ENCODE measurements at places on chromosomes 7 and 10.
A peak's percentile ranks its signal among the peaks of the same experiment; 100 is the strongest.

DNA sequence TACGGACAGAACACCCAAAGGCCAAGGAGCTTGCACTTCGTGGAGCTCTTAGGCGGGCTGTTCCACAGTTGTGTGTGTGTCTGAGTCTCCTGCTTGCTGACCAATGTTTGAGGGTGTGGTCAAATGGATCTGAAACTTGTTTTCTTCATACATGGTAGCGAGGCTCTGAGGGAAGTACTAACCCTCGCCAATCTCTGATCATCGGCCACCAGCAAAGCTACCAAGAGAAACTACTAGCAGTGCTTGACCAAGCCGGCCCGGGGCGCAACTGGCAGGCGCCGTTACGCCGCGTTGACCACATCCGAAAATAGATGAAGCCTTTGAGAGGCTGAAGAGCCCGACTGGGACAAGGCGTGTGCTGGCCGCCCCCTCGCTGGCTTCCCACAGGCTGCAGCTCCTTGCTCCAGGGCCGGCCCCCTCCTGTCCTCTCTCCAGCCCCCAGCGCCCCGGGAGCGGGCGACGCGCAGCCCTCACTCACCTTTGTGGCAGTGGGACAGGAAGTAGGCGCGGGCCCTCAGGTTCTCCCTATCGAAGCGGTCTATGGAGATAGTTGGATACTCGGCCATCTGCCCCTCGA, 384 bp downstream of the DCLRE1C start:
- peak; percentile 14 for DNase-seq

DNA sequence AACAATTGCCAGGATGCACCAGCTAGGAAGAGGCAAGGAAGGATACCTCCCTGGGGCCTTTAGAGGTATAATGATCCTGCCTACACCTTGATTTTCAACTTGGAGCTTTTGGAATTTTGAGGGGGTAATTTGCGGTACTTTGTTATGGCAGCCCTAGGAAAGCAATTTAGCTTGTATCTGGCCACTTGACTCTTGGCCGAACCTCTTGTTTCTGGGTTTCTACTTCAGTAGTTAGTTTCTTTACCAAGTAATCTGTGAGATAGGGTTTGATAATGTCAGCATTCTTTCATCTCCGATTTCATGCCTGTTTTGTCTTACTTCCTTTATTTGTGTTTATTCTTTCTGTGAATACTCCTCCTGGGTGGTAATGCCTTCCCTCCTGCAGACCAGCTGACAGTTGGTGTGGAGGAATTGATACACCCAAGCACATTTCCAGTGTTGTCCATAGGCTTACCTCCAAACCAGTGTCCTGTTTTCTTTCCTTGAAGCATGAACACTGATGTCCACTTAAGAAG, 163.7 kb downstream of the SND1 start:
- no peak for DNase-seq

DNA sequence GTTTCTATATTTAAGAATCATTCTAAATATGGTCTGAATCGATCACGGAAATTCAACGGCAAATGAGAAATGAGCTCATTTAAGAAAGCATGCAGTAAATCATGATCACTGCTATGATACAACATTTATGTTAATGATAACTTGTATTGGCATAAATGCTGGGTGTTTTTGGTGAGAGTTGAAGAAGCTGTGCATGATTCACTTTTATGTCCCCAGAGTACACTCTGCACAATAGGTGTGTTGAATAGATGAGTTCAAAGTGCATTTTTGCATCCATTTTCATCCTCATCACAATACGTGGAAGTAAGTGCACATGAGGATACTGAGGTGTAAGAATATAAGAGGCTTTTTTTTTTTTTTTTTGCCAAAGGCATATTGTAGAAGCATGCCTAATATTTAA, 169.3 kb downstream of the PPP1R17 start:
- no peak for DNase-seq

GRCh38 chr7:94041529-94041928, 37.4 kb upstream of the BET1 start:
- no peak for DNase-seq

GRCh38 chr7:157347217-157347904, 10.6 kb downstream of the DNAJB6 start:
- no peak for DNase-seq

GRCh38 chr7:50921114-50921813, 138.6 kb upstream of the GRB10 start:
- DNase-seq: peak; percentile 36

DNA sequence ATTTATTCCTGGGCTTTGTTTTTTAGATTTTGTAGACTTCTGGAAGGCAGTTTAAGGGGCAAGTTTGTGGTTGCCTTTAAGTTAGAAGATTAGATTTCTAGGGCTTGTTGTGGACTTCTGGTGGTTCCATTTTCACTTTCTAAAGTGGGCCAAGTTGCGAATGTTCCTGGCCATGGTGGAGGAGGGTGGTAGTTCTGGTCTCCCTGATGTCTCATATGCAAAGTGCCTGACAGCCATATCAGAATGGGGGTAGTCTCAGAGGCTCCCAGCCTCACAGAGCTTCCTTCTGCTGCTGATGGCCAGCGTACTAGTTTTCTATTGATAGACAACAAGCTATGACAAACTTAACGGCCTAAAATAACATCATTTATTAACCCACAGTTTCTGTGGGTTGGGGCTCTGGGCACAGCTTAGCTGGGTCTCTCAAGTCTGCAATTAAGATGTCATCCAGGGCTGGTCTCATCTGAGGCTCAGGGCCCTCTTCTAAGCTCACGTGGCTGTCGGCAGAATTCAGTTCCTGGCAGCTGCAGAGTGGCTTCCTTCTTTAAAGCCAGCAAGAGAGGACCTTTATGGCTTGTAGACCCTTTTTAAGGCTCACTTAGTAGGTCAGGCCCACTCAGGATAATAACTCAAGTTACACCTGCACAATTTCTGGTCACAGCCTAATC, 44.8 kb downstream of the BMPER start:
- DNase-seq: no peak

DNA sequence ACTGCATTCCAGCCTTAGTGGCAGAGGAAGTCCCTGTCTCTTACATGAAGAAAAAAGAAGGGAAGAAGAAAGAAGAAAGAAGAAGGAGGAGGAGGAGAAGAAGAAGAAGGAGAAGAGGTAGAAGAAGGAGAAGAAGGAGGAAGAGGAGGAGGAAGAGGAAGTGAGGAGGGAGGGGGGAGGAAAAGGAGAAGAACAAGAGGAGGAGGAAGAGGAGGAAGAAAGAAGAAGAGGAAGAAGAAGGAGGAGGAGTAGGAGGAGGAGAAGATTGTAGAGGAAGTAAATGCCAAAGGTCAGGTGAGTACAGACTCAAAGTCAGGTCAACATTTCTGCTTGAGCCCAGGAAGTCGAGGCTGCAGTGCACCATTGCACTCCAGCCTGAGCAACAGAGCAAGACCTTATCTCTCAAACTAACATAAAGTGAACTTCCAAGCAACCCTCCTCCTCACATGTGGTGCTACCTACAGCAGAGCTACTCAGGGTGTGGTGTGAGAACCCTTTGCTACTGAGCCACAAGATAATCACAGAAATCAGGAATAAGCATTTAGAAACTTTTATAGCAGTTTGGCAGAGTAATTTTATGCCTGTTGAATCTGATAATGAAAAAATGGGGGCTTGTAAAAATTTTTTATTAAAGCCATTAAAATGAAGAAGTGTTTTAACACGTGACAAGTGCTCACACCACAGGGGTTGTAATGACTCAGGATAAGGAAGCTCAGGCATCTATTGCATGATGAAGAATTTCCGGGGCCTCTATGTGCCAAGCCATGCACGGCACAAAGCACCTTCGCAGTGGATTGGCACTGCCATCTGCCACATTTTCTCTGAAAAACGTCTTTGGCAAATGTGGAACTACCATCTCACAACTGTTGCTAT, 224.9 kb upstream of the AUTS2 start:
- no peak for DNase-seq

GRCh38 chr7:41065663-41066062, 637.2 kb downstream of the INHBA start:
- no peak for DNase-seq

DNA sequence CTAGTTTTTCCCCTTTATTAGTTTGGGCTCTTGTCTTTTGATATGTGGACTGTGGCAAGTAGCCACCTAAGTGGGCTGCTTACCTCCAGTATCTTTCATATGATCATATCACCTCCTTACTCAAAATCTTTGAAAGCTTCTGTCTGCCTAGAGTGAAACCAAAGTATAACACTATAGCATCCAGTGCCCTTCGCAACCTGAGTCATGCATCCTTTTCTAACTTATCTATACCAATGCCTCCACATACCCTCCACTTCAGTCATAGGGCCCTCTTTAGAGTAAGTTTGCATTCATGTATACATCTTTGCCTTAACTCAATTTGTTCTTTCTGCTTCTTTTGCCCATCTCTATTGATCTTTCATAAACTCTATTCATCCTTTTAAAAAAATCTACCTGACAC, 15.7 kb upstream of the MACC1 start:
- no peak for DNase-seq

GRCh38 chr7:28481091-28481926, 69.0 kb downstream of the CREB5 start:
- no peak for DNase-seq

DNA sequence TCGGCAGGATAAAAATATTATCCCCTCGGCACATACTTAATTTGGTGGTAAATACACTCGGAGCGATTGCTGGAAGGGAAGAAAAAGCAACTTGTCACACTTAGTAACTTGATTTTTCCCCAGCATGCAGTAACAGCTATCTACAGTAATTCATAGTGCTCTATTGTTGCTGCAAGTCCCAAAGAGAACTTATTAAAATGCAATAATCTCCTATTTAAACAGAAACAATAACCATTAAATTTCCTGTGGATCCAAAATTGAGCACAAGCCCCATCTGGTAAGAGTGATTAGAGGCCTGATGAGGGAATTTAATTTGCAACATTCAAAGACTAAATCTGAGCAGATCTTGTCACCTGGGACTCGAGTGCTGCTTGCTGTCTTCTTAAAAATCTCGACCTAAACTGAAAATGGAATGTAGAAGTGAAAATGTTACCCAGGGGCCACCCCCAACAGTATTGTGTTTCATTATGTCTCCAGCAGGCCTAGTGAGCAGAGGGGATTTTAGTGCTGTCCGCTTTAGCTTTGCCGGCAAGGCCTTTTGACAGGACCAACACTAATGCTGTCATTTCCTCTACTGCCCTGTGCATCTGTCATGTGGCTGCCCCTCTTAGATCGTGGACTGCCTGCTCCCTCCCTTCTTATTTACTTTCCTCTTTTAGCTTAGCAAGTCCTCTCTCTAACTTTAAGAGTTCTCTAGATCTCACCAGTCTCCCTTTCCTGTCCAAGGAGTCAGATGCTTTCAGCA, 639.7 kb downstream of the AUTS2 start:
- no peak for DNase-seq

DNA sequence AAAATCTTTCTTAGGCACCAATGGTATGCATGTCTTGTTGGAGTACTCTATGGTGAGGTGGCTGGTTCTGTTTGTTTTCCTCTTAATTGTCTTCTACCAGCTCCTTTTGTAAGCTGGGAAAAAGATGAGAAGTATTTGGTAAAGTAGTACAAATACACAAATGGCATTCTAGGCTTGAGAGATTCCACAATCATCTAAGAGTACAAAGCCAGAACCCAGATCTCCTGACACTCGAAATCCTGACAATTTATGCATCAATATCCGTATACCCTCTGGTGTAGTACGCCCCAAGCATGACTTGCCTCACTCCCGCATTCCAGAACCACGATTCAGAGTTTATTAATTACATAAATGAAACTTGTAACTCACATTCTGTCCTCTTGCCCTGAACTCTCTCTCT, 43.5 kb downstream of the CDCA7L start:
- DNase-seq: no peak

GRCh38 chr7:37048674-37049073, 324.4 kb upstream of the AOAH start:
- DNase-seq: no peak

DNA sequence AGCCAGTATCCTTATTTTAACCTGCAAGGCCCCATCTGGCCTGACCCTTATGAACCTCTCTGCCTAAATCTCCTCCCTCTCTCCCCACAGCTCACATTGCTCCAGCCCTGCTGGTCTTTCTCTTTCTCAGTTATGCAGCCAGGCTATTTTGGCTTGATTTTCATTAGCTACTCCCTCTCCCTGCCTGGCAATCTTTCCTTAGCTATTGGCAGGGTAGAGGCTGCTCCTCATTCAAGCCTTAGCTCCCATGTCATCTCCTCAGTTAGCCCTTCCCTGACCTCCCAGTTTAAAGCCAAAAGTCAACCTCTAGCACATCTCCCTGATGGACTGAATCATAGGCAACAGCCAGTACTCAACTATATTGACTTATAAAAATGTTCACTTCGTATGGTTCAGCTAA, 214.4 kb upstream of the CELF2 start:
- DNase-seq: no peak

DNA sequence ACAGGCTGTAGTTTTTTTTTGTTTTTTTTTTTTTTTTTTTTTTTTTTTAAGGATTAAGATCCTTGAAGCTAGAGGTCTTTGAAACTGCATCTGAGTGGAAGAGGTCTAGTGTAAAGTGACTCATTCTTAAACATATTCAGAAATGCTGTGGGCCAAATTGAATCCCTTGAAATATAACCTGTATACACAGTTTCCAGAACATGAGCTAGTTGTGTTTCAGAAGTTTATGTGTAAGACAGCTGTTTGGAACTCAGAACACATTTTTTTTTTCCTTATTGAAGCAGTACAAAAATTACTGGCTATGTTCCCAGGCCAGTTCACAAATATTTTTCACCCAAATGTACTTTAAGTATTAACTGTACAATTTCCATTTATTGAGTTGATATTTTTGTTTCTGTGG, 67.9 kb downstream of the PPP1R9A start:
- no peak for DNase-seq

- no peak for DNase-seq
These were observed 370.2 kb downstream of the GATA3 start for GRCh38 chr10:8424555-8425211.

DNA sequence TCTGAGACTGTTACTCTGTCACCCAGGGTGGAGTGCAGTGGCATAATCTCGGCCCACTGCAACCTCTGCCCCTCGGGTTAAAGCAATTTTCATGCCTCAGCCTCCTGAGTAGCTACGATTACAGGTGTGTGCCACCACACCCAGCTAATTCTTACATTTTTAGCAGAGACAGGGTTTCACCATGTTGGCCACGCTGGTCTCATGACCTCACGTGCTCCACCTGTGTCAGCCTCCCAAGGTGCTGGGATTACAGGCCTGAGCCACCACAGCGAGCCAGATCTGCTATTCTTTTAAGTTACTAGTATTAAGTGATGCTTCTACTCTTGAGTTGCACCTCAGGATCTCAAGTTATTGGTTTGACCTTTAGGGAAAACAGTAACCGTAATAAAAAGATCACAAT, 23.0 kb upstream of the KMT2E start:
- no peak for DNase-seq

- DNase-seq: no peak
These were observed 22.2 kb upstream of the PARP12 start for GRCh38 chr7:140084972-140085371.

DNA sequence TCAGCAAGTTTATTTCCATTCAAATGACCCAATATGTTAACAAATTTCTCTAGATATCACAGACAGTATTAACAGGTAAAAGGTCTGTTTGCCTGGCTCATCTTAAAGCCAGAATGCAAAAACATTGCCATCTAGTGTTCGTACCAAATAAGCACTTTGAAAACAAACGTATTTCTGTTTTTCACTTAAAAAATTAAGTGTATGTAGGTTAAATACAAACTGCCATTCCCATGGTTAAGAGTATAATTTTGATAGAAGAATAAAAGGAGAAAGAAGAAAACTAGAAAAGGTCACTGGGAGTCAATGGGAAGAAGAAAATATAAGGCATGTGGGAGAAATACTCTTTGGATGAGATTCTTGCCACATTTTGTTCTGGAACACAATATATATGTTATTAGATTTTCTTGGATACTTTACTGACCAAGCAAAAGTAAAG, 51.0 kb downstream of the ORC5 start:
- DNase-seq: no peak

GRCh38 chr7:76430836-76431235, 6.1 kb downstream of the ZP3 start:
- no peak for DNase-seq

All from activated T-cell treated with anti-CD3 and anti-CD28 coated beads for 4 hours (primary cell).